ENCODE measurements at places on chromosomes 5 and 9.

DNA sequence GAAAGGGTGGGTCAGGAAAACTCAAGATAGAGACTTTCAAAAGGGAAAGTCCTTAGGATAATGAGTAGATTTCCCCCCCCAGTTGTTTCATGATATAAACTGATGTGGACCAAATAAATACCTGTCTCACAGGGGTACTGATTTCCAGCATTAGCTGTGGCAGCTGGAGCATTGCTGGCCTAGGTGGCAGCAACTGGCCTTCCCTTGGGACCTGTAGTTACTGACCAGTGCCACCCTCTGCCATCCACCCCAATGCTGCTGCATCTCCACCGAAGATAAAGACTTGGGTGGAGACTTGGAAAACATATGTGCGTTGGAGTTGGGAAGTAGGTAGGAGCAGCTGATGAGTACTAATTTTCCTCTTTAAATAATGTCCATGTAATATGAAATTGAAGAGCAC is 71.8 kb downstream of the SYK start:
- DNase-seq = no peak

DNA sequence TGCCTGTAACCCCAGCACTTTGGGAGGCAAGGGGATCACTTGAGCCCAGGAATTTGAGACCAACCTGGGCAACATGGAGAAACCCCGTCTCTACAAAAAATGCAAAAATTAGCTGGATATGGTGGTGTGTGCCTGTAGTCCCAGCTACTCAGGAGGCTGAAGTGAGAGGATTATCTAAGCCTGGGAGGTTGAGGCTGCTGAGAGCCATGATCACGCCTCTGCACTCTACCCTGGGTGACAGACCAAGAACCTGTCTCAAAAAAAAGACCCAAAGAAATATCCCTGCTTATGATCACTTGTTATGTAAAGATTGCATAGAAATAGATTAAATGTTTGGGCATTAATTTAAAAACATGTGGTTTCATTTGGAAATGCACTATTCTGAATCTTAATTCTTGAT is 125.1 kb downstream of the UGCG start:
- DNase-seq = no peak

DNA sequence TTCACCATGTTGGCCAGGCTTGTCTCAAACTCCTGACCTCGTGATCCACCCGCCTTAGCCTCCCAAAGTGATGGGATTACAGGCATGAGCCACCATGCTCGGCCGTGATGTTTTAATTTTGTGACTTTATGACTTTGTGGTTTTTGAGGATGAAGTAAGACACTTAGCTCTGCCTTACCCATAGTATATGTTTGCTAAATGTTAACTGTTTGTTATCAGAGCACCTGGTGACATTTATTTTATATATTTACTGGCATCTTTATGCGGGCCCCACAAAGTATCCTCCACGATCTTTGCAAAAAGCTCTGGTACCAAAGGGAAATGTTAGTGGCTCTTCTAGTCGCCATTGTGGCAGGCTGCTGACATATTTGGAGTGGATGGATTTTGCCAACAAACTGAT is 6.7 kb downstream of the SLC23A1 start:
- no peak for DNase-seq

- DNase-seq = no peak
Measured at GRCh38 chr5:171609806-171610452, 175.7 kb upstream of the SMIM23 start.

DNA sequence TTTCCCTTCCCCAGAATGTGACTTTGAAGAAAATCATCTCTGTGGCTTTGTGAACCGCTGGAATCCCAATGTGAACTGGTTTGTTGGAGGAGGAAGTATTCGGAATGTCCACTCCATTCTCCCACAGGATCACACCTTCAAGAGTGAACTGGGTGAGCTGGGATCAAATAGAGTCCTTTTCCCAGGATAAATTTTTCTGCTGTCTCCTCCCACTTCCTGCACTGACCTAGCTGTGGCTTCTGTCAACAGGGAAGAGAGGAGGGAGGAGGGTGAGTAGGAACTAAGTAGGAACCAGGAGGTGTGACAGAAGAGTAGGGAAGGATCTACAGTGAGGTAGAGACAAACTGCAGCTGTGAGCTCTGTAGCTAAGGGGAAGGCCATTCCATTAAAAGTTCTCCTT is 69.3 kb downstream of the MAMDC2 start:
- no peak for DNase-seq

DNA sequence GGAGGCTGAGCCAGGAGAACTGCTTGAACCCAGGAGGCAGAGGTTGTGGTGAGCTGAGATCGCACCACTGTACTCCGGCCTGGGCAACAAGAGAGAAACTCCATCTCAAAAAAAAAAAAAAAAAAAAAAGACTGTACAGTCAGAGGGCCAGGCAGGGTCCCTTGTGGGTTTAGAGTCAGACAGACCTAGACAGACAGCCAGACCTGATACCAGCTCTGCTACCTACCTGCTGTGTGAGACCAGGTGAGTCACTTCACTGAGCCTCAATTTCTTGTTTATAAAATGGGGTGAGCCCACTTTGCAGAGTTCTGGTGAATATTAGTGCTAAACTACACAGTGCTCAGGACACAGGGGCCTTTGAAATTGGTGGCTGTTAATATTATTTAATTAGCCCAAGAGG is 19.7 kb downstream of the TRIM14 start:
- no peak for DNase-seq

DNA sequence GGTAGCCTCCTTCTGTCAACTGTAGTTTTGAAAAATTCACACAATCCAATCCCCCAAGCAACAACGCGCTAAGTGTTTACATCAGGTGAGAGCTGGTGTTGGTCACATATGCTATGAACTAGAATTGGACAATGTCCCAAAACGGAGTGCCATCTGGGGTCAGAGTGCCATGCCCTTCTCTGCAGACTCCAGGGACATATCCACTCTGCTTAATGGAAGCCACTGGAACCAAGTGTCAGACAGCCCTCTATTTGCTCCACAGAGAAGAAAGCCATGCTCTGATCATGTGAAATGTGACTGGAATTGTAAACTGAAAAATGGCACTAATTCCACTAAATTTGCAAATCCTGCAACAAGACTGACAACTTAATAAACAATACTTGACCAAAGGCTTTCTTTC is 12.2 kb downstream of the ABCA1 start:
- DNase-seq = no peak

GRCh38 chr5:111404270-111404769 is 108.0 kb downstream of the STARD4 start:
- no peak for DNase-seq

GRCh38 chr5:99070822-99071221 is 142.0 kb upstream of the CHD1 start:
- no peak for DNase-seq

DNA sequence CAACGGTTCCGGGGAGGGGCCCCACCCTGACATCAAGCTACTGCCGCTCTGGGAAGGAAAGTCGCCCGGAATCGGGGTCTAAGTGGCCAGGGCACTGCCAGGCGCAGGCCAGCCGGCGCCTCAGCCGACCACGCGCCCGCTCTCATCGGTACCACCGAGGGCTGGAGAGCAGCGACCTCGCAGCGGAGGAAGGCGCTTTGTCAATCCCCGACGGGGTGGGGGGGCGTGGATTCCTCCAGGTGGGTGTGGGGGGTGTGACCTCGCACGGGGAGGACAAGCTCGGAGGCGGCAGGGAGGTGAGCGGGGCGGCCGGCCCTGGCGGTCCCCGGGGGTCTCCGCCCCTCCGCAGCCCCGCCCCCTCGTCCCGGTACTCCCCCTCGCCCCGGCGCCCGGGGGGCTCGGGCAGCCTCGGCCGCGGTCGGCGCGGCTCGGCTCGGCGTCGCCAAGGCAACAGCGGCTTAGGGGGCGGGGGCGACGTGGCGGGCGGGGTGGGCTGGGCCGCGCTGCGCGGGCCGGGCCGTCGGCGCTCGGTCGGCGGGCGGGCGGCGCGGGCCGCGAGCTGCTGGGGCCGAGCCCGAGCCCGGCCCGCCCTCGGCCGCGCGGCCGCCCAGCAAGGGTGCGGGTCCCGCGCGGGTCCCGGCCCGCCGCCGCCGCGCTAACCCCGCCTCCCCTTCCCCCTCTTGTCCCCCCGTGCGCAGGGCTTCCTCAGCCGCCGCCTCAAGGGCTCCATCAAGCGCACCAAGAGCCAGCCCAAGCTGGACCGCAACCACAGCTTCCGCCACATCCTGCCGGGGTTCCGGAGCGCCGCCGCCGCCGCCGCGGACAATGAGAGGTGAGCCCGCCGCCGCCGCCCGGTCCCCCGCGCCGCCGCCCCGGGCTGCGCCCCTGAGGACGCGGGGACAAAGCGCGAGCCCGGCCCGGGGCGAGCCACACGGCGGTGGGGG is 47.5 kb downstream of the DAB2IP start:
- peak; percentile 74 for DNase-seq

GRCh38 chr9:88013035-88013434 is 38.7 kb upstream of the CDK20 start:
- no peak for DNase-seq

GRCh38 chr5:128632264-128632663 is 94.2 kb upstream of the FBN2 start:
- DNase-seq = no peak

DNA sequence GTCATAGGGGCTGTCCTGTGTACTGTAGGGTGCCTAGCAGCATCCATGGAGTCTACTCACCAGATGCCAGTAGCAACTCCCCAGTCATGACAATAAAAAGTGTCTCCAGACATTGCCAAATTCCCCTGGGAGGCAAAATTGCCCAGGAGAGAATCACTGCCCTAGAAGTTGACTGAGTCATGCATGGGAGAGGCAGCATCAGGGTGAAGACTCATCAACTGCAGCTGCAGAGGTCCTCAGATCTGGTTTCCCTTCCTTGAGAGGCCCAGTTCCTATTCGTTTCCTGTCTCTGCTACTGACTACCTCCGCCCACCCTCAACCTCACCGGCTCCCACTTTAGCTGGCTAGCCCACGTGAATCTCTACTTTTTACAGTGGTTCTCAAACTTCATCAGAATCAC is 88.6 kb upstream of the AGXT2 start:
- peak; percentile 100 for DNase-seq

DNA sequence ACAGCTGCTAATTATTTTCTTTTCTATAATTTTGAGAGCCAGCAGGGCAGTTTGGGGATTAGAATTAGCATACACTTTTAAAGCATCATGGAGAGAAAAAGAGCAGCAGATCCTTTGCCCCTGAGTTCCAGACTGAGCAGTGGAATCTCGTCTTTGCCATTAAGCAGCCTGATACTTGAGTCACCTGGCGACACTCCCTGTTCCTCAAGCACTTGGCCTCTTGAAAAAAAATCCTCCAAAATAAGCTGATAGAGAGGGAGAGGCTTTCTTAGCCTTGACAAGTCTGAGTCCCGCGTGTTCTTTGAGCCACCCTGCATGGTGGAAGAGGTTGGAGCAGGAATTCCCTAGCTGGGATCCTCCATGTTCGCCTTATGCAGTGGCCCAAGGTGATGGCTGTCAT is 398.3 kb downstream of the IRX2 start:
- DNase-seq = no peak

DNA sequence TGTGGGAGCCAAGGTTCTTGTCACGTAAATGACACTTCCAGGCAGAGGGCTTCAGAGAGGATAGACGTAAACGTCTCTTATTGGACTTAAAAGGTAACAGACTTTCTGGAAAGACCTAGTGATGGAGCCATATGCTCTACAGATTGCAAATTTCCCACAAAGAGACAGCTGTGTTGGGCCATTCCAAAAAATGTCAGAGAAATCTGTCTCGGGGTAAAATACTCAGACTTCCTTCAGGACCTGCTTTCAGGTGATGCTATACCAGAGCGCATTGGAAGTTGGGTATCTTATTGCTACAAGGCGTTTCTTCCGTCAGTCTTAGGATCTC is 29.2 kb downstream of the PROP1 start:
- no peak for DNase-seq

- DNase-seq = no peak
Measured at GRCh38 chr9:85639675-85640186, 102.0 kb downstream of the AGTPBP1 start.

- no peak for DNase-seq
Measured at GRCh38 chr5:102341681-102342288, 45.7 kb upstream of the SLCO4C1 start.

- no peak for DNase-seq
Measured at GRCh38 chr5:6868171-6868570, 154.9 kb downstream of the TENT4A start.

- DNase-seq = peak; percentile 40
Measured at GRCh38 chr9:122930541-122931225, 629 bp downstream of the ZBTB26 start.

DNA sequence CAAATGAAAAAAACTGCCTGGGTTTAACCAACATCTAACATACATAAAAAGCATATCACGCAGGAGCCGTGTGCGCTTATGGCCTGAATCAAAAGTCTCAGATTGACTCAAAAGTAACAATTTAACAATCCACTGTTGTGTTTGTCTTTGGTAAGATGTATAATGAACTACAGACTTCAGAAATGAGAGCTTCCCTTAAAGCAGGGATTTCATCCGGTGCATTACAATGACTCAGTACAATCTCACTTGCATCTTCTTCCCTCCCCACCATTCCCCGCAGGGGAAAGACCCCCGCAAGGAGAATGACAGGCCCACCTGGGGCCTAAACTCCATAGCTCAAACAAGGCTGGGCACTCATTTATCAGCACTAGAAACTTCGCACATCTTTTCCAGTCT is 1.4 kb downstream of the ZFR start:
- peak; percentile 69 for DNase-seq

- DNase-seq = no peak
Measured at GRCh38 chr5:114325541-114325940, 36.3 kb upstream of the KCNN2 start.

Measured in GM23248 (cell line).